ENCODE measurements at places on chromosomes 12 and 14.

DNA sequence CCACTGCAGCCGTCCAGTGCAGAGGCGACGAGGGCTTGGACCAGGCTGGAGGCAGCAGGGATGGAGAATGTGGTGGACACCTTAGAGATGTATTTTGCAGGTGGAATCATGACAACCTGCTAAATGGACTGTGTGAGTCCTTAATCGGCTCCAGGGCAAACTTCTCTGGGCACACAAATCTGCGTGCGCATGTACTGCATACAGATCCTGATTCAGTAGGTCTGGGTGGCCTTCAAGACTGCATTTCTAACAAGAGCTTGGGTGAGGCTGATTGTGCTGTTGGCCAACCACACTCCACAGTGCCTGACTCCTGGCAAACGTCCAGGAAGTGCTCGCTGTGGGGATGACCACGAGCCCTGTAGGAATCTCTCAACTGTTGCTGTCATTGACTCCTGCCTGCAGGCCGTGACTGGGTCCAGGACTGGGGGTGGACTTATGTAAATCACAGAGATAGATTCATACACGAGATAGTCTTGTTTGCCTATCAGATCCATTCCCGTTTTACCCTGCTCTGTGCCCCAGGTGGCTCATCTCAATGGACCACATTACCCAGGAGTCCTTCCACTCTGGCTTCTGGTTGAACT is 27.2 kb downstream of the JDP2 start:
- DNase-seq, result no peak

DNA sequence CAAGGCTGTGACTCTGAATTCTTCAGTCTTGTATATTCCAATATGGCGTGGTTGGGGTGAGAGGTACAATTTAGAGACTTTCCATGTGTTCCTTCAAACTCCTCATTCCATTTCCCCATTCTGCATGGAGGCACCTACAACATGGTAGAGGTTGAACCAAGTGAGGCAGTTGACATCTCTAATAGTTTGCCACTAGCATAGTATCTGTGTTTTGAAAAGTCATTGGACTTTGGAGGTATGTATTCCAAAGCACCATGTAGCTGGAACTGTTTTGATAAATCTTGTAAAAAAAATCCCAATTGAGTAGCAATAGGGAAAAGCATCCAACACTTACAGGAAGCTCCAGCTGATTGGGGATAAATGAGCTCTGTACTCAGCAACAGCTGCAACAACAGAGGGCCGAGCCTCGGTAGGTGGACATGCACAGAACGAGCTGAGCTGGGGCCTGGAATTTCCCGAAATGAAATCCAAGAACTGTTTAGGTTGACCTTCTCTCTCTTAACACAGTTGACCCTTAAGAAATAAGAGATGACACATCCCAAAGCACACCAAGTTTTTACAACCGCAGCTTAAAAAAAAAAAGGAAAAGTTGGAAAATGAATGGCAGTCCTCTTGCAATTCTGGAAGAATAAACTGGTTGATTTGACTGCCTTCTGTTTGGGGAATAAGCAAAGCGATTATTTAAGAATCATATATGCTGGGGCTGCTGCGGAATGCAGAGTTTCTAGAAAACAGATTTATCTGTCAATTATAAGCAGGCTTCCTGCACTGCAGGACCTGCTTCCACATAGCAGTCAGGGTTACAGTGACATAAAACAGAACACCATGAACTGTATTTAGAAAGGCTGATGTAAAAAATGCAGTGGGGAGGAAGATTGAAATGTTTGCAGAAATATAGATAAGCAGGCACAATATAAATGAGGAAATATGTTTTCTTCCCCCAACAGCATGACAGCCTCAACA is 194.6 kb upstream of the KRR1 start:
- DNase-seq, result no peak

DNA sequence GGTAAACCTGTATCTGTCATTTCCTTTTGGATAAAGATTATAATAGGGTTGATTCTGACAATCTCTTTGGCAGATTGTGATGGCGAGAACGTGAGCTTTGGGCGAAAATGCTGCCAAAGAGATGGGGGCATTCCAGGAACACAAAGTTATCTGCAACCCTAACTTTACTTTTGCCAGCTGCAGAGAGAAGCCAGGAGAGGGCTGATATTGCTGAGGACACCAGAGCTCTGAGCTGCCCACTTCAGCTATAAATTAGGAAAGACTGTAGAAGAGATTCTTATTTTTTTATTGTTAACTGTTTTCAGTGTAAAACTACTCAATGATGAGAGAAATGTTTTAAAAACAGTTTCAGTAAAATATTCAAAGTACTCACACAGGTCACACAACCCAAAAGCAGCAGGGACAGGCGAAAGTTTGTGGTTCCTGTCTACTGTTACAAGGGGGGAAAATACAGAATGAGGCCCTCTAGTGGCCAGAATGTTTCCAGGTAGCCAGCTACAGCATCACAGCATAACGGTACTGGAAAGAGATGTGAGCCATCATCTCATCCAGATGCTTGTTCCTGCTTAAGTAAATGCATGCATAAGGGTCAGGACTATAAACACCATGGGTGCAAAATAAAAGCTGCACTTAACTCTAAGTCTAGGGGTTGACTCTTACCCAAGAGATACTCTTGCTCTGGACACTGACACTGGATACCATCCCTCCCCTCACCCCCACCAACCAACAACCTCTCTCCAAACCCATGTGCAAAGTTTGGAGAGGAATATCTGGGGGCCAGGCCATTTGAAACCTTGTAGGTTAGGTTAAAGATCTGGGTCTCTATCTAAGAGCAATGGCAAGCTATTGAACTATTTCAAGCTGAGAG is 498.4 kb downstream of the RMST start:
- no peak for DNase-seq

DNA sequence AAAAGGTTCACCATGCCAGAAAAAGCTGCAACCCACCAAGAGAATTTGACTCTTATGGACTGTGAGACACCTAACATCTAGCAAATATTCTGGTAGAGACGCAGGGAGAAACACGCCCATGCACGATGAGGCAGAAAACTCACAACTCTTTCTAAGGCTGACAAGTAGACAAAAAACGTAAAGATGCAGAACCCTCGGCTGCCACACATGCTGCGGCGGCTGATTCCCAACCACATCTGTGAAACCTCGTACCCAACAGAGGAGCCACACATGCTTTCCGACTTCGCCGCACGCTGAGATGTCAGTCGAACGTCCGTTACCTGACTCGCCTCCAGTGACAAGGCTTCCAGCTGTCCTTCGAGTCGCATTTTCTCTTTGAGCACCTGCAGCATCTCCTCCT is 21.8 kb downstream of the GOLGA3 start:
- DNase-seq, result no peak

DNA sequence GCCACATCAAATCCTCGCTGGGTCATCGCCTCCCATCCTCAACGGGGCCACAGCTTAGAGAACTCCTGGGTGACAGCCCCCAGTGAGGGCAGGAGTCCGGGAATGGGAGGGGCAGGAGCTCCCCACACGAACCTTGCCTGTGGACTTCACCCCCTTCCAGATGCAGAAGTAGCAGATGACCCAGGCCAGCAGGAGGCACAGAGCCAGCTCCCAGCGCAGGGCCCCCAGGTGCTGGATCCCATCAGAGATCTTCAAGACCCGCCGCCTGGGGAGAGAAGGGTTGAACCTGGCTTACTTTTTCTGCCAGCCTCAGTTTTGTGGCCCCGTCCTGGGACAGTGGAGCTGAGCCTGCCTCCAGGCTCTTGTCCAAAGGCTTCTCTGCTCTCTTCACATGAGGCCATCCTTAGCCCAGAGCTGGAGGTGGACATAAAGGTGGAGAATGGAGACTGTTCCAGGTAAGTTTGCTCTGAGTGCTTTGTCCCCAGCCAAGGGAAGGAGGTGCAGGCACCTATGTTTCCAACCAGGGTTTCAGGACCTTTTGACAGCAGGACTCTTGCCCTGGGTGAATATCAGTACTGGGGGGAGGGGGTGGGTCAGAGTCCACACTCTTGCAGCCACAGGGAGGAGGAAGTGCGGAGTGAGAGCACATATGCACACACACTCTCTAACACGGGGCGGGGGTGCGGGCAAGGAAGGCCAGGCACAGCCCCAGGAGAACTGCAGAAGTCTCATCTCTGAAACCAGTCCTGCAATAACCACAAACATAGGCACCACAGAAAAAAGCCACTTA is 23.3 kb upstream of the SLC6A12 start:
- no peak for DNase-seq

Data from activated gamma-delta T cell (primary cell).